COR-L47 (cell line): ENCODE measurements at places on chromosomes 12 and 14.

- DNase-seq, result no peak
Observed at GRCh38 chr12:10030446-10030845, at the start of gene CLEC9A. Gene CLEC9A, plus strand, starts transcription at chr12:10030682. Its CDS starts 22,006 bp downstream, at chr12:10052688.

- no peak for DNase-seq
Observed at GRCh38 chr12:124769163-124769530, 94.5 kb downstream of the SCARB1 start.

GRCh38 chr12:89429528-89429927 lies 77.2 kb upstream of the DUSP6 start:
- DNase-seq, result no peak

DNA sequence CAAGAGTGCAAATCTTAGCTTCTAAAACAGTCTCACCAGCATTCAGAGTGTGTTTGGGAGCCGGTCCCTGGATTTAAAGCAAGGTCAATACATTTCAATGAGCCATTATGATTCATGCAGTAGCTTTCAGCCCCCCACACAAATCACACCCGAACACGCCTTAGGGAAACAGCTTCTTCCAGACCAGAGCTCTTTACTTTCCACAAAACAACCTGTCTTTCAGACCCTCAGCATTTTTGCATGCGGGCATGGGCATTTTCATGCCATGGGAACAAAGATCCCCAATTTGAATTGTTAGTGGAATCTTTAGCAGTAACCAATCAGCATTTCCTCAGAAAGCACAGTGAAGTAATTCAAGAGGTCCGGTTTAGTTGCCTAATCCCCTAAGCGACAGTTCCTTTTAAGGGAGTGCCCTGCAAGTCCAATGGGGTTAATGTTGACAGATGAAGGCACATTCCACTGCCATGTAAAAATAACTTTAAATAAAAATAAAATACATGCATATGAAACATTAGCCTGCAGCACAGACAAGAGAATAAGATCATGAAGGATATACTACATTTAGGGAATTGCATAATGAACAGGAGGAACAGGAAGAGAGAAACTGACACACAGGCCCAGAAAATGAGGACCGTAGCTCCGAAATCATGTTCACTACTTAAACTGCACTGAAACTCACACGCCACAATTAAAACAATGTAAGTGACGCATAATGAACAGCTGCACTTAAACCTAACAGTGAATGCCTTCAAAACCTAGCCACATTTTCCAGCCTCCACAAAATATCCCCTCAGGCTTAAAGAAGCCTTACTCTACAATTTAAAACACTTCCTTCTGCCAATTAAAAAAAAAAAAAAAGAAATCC lies 4.0 kb downstream of the VPS37B start:
- DNase-seq, result no peak

DNA sequence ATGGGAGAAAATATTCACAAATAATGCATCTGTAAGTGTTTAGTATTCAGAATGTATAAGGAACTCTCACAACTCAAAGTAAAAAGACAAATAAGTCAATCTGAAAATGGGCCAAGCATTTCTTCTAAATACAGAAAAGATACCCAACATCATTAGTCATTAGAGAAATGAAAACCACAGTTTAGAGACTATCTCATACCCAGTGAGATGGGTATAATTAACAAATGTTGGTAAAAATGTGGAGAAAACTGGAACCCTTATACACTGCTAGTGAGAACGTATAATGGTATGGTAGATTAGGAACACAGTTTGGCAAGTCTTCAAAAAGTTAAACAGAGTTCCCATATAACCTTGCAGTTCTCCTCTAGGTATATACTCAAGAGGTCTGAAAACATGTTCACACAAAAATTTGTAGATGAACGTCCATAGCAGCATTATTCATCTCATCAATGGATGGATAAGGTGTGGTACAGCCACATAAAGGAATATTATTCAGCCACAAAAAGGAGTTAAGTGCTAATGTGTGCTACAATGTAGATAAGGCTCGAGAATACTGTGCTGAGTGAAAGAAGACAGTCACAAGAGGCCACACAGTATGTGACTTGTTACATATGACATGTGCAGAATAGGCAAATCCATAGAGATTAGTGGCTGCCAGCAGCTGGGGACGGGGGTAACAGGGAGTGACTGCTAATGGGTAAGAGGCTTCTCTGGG lies 5.9 kb downstream of the VCPKMT start:
- DNase-seq, result no peak

DNA sequence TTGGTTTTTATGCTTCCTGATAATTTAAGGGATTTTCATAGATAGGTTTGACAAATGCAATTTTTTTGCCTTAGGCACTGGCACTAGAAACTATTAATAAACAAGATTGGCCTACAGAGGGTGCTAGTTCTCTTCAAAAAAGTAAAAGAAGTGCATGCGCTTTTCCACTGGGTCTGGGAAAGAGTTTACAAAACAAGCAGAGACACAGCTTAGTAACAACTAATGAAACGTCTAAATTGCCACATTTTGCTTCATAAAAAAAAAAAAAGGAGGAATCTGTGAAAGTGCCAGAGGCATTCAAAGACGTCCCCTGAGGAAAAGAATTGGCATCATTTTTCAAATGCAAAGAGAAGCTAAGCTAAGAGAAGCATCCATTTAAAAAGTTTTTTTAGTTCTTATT lies 58.3 kb upstream of the EEA1 start:
- DNase-seq, result peak; percentile 78

GRCh38 chr14:103736546-103737431 lies 21.2 kb downstream of the ZFYVE21 start:
- no peak for DNase-seq

- DNase-seq, result peak; percentile 30
Observed at GRCh38 chr12:101490286-101490920, 15.3 kb downstream of the SPIC start.
